ENCODE measurements at places on chromosomes 2 and 18.

GRCh38 chr18:22977847-22978701 is 44.9 kb downstream of the RBBP8 start:
- H3K36me3 ChIP-seq, result no peaks in the 10 kb centered on the region
- H3K4me3 ChIP-seq, result peak overlapping the region; percentile 6
- no peak for DNase-seq
- peaks cover 3% of the 10 kb centered on the region for H3K4me1 ChIP-seq
- peak overlapping the region; percentile 46 for H3K27ac ChIP-seq
- no peaks in the 10 kb centered on the region for H3K27me3 ChIP-seq

DNA sequence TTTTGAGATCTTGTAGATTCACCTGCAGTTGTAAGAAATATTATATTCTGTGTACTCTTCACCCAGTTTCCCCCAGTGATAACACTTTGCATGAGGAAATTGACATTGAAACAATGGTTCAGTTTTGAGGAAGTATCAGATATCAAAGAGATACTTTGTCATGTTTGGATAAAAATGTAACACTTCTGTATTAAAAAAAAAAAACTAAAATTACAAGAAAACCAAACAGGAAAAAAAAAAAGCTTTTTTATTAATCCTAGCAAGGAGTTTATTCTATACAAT is 204.0 kb downstream of the ARL4C start:
- DNase-seq, result no peak
- peak overlapping the region; percentile 100 for H3K27ac ChIP-seq
- peaks cover 50% of the 10 kb centered on the region for H3K36me3 ChIP-seq
- H3K4me3 ChIP-seq, result peak overlapping the region; percentile 76
- H3K27me3 ChIP-seq, result no peaks in the 10 kb centered on the region

DNA sequence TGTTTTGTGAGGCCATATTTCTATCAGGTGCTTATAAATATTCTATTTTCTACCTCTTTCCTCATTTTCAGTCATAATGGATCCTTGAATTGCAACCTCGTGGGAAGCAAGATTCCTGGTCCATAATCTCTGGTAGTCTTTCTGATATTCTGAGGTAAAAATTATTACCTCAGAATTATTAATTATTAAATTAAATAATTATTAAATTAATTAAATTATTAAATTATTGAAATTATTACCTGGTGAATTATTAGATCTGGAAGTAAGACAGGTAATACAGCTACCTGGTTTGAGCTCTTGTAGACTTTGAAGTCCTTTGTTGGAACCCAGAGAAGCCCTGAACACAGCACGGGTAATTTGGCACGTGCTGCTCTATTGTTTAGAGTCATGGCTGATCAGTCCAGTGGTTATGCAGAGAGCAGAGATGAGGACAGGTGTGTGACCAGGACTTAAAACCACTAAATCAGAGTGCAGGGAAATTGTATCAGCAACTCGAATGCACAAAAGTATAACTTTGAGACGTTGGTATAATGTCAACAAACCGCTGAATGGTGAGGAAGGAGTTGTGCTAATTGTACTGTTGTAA is 46.8 kb upstream of the PTPRM start:
- no peaks in the 10 kb centered on the region for H3K4me1 ChIP-seq
- H3K27me3 ChIP-seq, result peaks cover 7% of the 10 kb centered on the region
- no peak for DNase-seq
- H3K27ac ChIP-seq, result no peak overlapping the region
- H3K4me3 ChIP-seq, result no peak overlapping the region

GRCh38 chr2:41313082-41313481 is 734.7 kb upstream of the PKDCC start:
- DNase-seq, result no peak
- H3K27me3 ChIP-seq, result no peaks in the 10 kb centered on the region
- no peak overlapping the region for H3K4me3 ChIP-seq
- H3K36me3 ChIP-seq, result no peaks in the 10 kb centered on the region
- H3K27ac ChIP-seq, result no peak overlapping the region

DNA sequence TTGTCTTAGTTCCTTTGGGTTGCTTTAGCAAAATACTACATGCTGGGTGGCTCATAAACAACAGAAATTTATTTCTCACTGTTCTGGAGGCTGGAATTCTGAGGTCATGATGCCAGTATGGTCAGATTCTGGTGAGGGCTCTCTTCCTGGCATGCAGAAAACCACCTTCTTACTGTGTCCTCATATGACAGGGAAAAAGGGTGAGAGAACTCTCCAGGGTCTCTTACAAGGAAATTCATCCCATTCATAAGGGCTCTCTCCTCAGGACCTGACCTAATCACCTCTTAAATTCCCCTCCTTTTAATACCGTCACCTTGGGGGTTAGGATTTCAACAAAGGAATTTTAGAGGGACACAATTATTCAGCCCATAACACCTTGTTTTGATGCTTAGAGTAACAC is 243.1 kb upstream of the TNP1 start:
- H3K36me3 ChIP-seq, result no peaks in the 10 kb centered on the region
- H3K4me3 ChIP-seq, result no peak overlapping the region
- DNase-seq, result no peak
- H3K27me3 ChIP-seq, result no peaks in the 10 kb centered on the region
- H3K4me1 ChIP-seq, result no peaks in the 10 kb centered on the region

DNA sequence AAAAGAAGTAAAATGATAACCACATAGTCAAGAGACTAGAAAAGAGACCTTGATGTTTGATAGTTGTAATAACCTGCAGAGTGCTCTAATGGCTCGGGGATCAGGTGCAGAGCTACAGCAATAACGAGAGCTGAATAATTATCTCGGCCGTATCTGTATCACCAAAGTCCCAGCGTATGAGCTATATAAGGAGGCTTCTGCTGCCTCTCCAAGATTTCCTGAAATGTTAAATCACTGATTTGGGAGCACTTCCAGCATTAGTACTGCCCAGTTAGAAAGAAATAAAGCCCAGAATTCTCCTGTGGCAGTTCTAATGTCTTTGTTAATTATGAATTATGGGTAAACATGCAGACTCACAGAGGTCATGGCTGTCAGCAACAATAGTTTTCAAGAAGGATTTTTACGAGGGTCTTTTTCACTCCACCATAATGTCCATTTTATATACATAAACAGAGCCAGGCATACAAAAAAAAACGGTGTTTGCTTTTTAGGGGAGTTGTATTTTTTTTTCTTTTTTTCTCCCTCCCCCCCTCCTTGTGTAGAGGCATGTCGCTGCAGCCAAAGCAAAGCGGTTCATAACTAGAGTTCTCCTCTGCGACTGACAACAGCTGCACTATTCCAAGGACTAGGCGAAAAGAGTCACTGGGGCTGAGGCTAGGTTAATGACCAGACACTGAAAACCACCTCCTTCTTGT is 168.3 kb upstream of the VRK2 start:
- DNase-seq, result no peak
- no peaks in the 10 kb centered on the region for H3K4me1 ChIP-seq
- no peak overlapping the region for H3K4me3 ChIP-seq
- no peaks in the 10 kb centered on the region for H3K27me3 ChIP-seq
- H3K27ac ChIP-seq, result no peak overlapping the region
- no peaks in the 10 kb centered on the region for H3K36me3 ChIP-seq

DNA sequence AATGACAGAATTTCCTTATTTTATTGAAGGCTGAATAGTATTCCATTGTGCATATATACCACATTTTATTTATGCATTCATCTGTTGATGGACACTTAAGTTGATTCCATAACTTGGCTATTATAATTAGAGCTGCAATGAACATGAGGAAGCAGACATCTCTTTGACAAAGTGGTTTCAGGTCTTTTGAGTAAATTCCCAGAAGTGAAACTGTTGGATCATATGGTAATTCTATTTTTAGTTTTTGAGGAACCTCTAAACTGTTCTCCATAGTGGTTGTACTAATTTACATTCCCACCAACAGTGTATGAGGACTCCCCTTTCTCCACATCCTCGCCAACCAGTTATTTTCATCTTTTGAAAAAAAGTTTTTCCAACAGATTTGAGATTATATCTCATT is 77.5 kb downstream of the TMEM200C start:
- no peak overlapping the region for H3K4me3 ChIP-seq
- no peak overlapping the region for H3K27ac ChIP-seq
- H3K4me1 ChIP-seq, result no peaks in the 10 kb centered on the region
- no peak for DNase-seq

DNA sequence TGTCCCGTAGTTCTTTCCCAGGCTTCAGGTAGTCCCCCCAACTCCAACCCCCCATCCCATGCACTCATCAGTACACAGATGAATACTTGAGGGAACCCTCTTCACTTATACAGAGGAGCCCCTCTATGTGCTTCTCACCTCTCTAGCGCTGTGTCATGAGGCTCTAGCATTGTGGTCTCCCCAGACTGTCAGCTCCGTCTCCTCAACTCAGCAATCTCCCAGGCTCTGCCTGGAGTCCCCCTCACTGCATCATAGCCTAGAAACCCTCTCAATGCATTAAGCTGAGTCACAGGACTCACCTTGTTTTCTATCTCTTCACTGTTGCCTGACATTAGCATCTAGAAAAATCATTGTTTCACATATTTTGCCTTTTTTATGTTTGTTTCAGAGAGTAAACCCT is 20.2 kb upstream of the PRKCE start:
- H3K27me3 ChIP-seq, result peaks cover 51% of the 10 kb centered on the region
- no peak overlapping the region for H3K27ac ChIP-seq
- no peak for DNase-seq

DNA sequence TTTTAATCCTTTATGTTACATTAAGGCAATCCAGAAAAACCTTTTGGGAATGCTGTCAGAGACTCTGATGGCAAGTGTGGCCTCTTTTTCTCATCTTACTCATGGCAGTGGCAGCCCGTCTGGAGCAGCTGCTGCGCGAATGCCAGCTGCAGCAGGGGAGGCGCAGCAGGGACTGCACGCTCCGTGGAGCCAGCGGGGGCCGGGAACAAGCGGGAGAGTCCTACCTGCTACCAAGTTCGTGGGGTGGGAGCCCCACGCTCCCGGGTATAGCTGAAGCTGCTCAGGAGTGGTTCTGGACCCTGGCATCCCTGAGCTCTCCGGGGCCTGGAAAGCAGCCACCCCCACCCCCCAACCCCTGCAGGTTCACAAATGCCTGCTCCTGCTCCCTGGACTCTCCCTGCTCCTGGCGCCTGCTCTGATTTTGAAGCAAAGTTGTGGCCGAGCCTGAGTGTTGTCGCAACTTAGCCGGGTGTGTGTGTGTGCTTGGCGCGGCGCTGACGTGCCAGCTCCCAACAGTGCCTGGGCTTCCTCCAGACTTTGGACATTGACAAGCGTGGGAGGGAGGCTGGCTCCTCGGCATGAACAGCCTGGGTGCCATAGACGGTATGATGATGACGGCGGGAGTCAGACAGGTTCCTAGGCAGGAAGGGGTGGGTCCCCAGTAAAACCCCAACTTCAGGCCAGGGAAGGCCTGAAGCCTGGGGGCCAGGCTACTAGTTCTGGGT is 21.7 kb downstream of the TMX3 start:
- H3K27ac ChIP-seq, result no peak overlapping the region
- no peak overlapping the region for H3K4me3 ChIP-seq
- peaks cover 28% of the 10 kb centered on the region for H3K36me3 ChIP-seq
- no peaks in the 10 kb centered on the region for H3K27me3 ChIP-seq

GRCh38 chr18:7840411-7840810 is 273.3 kb downstream of the PTPRM start:
- DNase-seq, result no peak
- no peaks in the 10 kb centered on the region for H3K4me1 ChIP-seq
- H3K27ac ChIP-seq, result no peak overlapping the region
- no peaks in the 10 kb centered on the region for H3K27me3 ChIP-seq
- H3K36me3 ChIP-seq, result no peaks in the 10 kb centered on the region
- no peak overlapping the region for H3K4me3 ChIP-seq

GRCh38 chr2:392181-392925 is 104.5 kb upstream of the ALKAL2 start:
- H3K27me3 ChIP-seq, result no peaks in the 10 kb centered on the region
- H3K4me1 ChIP-seq, result peaks cover 10% of the 10 kb centered on the region
- no peak for DNase-seq
- H3K4me3 ChIP-seq, result no peak overlapping the region
- peaks cover 5% of the 10 kb centered on the region for H3K36me3 ChIP-seq

GRCh38 chr2:25123682-25124081 is 44.7 kb downstream of the POMC start:
- H3K4me1 ChIP-seq, result no peaks in the 10 kb centered on the region
- H3K36me3 ChIP-seq, result no peaks in the 10 kb centered on the region
- no peak overlapping the region for H3K4me3 ChIP-seq
- peaks cover 16% of the 10 kb centered on the region for H3K27me3 ChIP-seq
- no peak for DNase-seq
- no peak overlapping the region for H3K27ac ChIP-seq

DNA sequence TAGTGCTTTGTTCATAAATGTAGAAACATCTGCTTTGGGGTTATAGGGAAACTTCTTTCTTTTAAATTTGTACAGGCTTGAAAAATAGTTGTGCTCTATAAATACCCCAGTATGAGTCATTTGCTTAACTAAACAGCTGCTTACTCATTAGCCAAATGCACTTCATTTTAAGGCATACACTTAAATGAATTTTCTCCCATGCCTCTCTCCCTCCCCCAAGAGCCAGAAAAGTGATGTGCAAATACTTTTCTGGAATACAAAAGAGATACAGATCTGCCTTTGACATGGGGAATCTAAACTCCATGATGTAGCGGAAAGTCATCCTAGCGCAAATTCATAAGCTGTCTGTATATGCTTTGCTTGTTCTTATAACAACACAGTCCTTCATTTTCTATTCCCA is 469.4 kb downstream of the DLGAP1 start:
- no peak overlapping the region for H3K4me3 ChIP-seq
- DNase-seq, result no peak
- H3K27ac ChIP-seq, result no peak overlapping the region
- H3K36me3 ChIP-seq, result no peaks in the 10 kb centered on the region

- no peak overlapping the region for H3K27ac ChIP-seq
- DNase-seq, result no peak
- H3K4me1 ChIP-seq, result peaks cover 17% of the 10 kb centered on the region
These were observed 3.3 kb upstream of the YWHAQ start for GRCh38 chr2:9634133-9634532.
